ENCODE measurements at places on chromosomes 12 and 14.

DNA sequence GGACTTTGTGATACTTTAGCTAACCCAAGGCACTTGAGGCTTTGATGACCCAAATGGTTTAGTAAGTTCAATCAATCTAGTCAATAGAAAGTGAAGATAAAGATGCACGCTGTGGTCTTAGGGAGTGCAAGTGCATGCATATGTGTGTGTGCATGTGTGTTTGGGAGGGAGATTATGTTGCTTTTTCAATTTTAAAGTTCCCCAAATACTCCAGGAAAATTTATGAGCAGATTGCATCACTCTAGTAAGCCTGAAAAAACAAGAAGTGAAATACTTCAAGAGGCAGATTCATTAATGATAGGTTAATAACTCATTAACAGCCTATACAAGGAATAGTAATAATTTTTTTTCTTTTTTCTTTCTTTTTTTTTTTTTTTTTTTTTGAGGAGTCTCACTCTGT lies 12.4 kb upstream of the SIX1 start:
- DNase-seq, result no peak

DNA sequence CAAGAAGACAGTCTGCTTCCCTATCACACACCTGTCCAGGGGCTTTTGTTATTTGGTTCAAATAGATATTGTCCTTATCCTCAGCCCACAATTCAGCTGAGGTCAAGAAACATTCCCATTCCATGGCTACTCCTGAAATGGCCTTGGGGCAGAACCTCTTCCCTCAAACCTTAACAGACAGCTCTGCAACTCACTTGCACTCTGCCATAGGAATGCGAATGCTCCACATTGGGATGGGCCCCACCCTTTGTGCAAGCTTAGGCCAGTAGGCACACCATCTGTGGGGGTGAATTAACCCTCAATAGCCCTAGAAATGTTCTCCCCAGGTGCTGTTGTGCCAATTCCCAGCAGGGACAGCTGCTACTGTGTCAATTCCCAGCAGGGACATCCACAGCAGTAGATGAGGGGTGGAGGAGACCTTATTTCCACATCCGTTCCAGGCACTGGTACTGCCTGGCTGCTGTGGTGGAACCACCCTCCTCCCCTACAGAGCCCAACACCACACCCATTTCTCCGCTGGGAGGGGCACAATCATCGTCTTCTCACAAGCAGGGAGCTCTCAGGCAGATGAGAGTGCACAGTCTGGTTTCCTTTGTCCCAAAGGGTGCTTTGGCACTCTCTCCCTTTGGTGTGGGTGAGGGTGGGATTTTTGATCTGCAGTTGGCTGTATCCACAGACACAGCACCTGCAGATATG lies 42.3 kb upstream of the GLIPR1 start:
- no peak for DNase-seq

DNA sequence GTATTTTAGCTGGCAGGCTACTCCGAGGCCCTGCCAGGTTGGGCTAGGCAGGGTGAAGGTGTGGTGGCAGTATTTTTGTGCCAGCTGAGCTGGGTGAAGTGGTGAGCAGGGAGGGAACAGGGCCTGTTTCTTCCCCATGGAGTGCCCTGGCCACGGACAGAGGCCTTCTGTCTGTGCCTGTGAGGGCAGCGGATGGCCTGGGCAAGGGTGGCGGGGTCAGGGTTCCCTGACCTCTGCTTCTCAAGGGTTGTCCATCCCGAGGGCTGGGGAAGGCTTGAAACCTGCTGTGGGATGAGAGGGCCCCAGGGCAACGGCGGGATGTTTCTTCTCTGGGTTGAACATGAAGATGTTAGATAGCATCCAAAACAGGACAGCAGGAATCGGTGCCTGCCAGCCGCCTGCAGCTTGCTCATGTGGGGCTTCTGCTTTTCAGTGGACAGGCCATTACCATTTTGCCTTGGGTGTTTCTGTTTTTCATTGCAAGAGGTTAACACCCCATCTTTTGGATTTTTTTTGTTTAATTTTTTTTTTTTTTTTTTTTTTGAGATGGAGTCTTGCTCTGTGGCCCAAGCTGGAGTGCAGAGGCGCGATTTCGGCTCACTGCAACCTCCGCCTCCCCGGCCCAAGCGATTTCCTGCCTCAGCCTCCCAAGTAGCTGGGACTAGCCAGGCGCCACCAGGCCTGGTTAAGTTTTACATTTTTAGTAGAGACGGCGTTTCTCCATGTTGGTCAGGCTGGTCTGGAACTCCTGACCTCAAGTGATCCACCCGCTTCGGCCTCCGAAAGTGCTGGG lies 3.3 kb downstream of the MTA1 start:
- no peak for DNase-seq

DNA sequence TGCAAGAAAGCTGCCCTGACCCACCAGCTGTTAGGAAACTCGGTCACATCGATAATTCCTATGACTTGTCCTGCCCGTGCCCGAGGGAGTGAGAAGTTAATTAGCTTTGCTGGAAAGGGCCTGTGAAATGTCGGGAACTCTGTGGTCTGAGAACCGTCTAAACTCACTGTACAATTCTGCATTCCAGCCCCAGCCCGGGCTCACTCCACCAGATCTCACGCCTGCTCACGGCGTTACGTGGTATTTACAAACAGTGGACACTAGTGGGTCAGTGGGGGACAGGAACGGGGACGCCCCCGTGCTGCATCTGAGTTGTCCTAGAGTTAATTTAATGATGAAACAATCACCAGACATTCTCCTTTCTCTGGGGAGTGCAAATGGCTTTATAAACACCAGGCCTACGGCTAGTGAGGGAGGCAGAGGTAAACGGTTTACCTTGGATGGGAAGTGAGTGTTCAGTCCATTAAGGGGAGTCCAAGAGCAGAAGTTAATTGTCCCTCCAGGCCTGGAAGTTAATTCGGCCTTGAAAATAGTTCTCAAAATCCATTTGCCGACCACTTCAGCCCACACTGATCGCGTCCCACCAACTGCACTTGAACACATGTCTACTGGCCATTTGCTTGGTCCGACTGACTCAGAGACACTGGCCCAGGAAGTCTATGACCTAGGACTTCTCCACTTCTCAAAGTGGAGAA lies 93.5 kb upstream of the MED13L start:
- DNase-seq, result peak; percentile 46

DNA sequence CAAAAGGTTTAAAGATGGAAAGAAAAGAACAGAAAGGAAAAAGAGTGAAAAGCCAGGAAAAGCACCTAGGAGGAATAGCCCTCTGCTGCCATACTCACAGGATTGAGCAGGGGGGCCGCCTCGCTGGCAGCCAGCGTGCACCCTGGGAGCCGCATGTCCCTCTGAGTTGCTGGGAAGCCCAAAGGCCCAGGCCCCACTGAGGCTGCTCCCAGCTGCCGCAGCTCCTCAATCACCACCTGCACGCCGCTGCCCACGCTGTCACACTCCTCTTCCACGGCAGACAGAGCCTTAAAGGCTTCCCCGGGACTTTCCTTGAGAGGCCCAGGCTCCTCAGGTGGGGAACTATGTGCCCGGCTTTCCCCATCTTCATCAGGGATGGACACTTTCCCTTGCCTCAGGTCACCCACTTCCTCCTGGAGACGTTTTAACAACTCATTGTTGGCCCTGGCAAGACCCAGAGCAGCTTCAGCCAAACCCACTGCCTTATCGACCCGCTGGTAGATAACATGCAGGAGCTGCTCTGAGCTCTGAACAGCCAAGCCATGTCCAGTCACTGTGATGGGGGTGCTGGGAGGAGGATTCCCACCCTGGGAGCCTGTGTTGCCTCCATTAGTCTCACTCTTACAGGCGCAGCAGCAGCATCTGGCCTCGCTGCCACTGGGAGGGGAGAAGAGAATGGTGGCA lies 11.5 kb downstream of the C14orf93 start:
- DNase-seq, result no peak

GRCh38 chr14:61498811-61499210 lies 177.4 kb downstream of the PRKCH start:
- peak; percentile 81 for DNase-seq

DNA sequence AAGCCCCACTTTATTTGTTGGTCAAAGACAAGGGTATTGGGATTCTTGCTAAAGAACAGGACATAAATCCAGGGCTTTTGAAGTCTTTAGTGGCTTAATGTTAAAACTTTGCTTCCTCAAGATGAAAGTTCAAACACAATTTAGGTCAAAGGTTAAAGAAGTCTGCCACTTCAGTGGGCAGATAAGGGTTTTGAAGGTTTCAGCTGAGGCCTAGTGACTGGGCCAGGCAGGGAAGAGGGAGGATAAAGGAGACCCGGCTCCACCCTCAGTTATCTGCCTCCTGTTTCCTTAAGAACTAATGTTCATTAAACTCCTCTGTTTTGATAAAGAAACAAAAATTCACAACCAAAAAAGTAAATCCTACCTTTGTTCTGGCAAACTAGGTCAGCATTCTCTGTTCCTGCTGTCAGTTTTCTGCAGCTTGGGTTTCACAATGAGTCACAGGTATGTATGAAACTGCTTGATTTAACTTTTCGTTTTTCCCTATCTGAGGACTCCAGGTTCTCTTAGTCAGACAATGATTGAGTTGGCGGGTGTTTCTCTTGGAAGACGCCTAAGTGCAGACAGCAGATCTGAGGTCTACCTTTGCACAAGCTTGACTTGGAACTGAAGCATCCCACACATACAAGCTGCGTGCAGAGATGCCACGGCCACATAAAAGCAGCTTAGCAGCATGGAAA lies 208.3 kb downstream of the EXOC5 start:
- no peak for DNase-seq

DNA sequence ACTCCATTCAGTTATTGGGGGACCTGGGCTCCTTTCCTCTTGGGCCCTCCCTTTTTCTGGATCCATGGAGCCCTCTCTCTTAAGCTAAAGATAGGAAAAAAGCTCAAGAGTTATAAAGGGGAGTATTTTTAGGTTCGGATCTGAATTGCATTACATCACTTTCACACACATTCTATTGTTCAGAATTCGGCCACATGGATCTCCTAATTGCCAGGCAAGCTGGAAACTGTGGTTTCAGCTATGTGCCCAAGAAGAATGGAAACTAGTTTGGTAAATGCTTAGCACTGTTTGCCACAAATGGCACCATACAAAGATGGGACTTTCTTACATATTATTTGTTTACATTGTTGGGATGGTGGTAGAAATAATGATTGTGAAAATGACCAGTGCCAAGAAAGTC lies 145.6 kb downstream of the LRIG3 start:
- peak; percentile 6 for DNase-seq

GRCh38 chr12:79326222-79326621 lies 364.5 kb downstream of the PAWR start:
- no peak for DNase-seq

GRCh38 chr12:19402743-19403431 lies 36.4 kb upstream of the AEBP2 start:
- DNase-seq, result peak; percentile 56

- no peak for DNase-seq
These were observed 4.7 kb upstream of the CISTR start for GRCh38 chr12:53756300-53757100.

- no peak for DNase-seq
These were observed 5.2 kb downstream of the SMARCD1 start for GRCh38 chr12:50090391-50090790.

DNA sequence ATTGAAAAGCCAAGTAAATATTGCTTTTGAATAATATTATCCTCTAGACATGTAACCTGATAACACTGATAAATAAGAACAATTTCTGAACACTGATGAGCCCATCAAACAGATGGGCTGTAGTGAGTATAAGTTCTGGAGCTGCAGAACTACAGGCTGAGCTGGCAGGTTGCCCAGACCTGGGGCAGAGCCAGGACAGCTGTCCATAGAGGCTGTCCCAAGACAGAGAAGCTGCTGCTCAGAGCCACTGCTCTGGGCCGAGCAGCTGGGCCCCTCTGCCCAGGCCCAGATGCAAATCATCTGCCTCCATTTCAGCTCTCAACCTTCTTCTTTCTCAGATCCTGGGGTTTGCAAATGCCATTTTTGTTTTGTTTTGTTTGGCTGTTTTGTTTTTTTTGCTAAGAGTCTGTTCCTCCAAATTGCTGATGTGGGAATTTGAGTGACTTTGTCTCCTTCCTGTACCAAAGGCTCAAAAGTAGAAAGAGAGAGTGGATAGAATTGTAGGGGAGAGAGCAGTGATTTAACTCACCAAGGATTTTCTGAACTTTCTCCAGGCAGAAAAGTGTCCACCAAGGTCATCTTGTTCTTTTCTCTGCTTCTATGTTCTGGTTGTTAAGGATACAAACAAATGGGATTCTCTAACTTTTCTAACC lies 4.0 kb upstream of the TESPA1 start:
- peak; percentile 29 for DNase-seq

DNA sequence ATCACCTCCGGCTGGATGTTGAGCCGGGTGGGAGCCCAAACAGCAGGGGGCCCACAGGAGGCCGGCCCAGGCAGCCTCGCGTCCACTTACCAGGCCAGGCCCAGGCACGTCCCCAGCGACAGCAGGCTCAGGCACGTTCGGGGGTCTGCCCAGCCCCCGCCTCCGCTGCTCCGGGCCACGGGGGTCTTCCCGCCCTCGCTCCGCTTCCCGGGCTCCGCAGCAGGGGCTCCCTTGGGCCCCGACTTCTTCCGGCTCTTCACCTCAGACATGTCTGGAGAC lies 216 bp downstream of the IKBIP start:
- no peak for DNase-seq

GRCh38 chr14:90600619-90601018 lies 203.8 kb downstream of the CALM1 start:
- no peak for DNase-seq

- no peak for DNase-seq
These were observed 10.2 kb downstream of the TNFAIP2 start for GRCh38 chr14:103133210-103134140.

DNA sequence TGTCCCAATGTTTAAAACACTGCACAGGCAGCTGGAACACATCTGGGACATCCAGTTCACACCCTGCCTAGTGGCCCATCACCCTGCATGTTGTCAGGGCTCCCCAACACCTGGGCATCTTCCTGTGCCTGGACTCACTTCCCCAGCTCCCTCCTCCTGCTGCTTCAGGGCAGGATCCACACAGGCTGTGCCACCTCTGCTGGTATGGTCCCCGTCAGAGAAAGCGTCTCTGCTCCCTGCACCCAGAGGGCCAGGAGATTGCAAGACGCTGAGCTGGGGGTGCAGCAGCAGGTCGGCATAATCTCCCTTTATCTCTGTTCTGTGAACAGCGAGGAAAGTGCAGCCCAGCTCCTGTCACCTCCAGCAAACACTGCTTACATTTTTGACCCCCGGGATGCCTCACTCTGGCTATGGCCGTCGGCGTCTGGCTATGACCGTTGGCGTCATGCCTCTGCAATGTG lies 124.3 kb downstream of the ADGRD1 start:
- DNase-seq, result no peak

- DNase-seq, result no peak
These were observed 33.2 kb downstream of the CKAP4 start for GRCh38 chr12:106214571-106214970.

DNA sequence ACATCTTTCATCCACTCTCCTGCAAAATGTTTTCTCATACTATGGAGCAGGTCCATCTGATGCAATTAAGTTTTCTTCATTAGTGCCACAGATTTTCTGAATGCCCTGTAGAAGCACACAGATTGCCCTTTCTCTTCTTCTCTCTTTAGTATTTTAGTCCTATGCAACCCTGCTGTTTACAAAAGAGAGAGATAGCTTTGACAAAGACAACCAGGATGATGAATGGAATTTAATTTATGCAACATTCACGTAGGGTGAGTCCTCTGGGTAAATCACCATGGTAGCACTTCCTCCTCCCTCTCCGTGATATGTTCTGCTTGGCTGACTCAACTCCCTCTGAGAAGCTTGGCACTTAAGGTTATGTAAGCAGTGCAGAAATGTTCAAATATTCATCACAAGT lies 400.9 kb upstream of the PDE3A start:
- peak; percentile 95 for DNase-seq

GRCh38 chr12:107845980-107846659 lies 71.6 kb downstream of the ASCL4 start:
- DNase-seq, result no peak

Data from AG10803 (cell line).